ENCODE measurements at places on chromosomes 6 and 20.

- DNase-seq: no peak
Measured at GRCh38 chr6:3624250-3625136, 127.0 kb downstream of the PXDC1 start.

GRCh38 chr20:34579191-34579978 is 20.9 kb downstream of the MAP1LC3A start:
- peak; percentile 84 for DNase-seq

- no peak for DNase-seq
Measured at GRCh38 chr6:36063318-36064060, 35.9 kb downstream of the MAPK14 start.

DNA sequence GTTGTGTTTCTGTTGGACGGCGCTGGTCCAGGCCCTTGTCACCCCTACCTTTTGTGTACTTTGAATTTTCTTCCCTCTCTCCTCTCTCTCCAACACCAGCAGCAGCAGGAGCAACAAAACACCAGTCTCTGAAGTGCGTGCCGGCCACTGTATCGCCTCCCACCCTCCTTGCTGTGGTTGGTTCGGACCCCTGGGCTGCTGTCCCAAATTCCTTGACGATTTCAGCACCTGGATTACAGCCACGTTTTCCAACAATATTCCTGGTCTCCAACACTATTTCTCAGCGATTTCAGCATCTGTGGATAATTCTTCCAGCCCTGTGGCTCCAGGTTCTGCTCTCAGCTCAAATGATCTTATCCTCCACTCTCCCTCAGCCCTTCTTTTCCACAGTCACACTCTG is 11.8 kb downstream of the MAS1 start:
- DNase-seq: no peak

GRCh38 chr20:15772826-15773225 is 800.4 kb downstream of the KIF16B start:
- no peak for DNase-seq

DNA sequence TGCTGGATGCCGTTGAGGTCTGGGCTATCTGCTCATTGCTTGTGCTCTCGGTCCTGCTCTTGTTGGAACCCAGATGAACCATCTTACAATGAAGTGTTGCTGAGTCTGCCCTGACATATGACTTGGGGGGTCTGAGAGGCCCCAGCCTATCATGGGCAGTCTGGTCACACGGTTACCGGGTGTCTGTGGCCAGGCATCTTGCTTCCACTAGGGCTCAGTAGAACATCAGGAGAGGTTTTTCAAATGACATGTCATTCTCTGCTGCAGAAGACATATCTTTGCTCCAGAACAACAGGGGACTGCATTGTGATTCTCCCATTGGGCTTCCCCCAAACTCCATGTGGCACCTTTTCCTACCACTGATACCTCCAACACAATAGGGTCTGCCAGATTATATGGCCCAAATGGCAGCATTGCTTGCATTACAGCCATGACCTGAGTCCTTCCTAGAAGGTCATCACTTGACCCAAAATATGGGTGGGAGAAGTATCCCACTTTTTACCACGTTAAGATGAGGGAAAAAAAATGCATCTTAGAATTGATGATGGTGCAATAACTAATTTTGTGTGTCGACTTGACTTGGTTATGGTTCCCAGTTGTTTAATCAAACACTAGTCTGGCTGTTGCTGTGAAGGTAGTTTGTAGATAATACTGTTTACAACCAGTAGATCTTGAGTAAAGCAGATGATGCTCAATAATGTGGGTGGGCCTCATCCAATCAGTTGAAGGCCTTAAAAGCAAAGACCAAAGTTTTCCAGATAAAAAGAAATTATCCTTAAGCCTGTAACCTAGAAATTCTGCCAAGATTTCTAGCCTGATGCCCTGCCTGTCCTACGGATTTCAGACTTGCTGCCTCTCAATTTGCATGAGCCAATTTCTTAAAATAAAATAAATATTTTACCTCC is 241.0 kb downstream of the QKI start:
- DNase-seq: no peak

DNA sequence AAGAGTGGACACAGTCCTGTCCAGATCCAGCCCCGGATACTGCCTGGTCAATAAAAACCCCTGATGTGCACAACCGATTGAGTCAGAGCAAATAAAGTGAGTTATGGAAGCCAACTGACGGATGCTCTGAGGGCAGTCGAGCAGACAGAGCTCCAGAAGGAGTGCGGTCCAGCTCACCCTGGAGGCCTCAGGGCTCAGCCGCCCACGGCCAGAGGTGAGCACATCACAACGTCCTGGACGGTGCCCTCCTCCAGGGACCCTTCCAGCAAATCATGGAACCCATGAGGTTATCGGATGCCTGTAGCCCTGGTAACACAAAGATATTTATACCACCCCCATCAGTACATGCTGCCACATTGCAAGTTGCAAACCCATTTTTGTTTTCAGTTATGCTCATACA is 44.0 kb upstream of the SMOC2 start:
- no peak for DNase-seq

GRCh38 chr6:152404086-152404857 is 232.9 kb downstream of the SYNE1 start:
- DNase-seq: no peak

DNA sequence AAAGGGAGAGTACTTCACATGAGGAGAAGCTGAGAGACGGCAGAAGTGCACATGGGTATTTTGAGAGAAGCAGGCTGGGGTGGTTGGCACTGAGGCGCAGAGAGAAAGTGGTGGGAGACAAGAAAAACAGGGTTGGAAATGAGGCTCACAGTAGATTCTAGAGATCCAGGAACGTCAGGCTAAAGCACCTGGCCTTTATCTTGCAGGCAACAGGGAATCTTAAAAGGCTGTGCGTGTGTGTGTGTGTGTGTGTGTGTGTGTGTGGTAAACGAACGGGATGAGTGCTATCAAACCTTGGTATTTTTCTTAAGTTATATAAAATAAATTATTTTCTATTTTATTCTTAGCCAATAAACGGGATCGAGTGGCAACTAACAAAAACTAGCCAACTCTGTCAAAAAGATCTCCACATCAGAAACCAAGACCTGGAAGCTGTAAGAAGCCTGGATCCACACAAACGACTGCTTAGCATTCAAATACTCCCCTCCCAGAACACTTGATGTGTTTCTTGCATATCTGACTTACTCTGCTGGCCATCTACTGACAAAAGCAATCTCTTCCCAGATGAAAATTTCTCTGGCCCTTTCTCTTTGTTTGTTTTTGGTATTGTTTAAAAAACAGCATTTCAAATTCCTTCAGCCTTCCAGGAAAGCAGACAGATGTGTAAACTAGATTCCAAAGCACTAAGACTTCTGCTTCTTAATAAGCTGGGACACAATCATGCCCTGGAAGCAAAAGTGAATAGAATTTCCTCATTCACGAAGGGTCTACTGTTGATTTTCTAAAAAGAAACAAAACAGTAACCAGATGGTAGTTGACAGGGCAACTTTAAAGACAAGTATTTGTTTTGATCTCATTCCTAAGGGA is 44.8 kb upstream of the FABP7 start:
- no peak for DNase-seq

GRCh38 chr6:62971976-62972658 is 239.2 kb upstream of the FKBP1C start:
- no peak for DNase-seq

- DNase-seq: no peak
Measured at GRCh38 chr6:166782520-166782919, 155.5 kb upstream of the RPS6KA2 start.

DNA sequence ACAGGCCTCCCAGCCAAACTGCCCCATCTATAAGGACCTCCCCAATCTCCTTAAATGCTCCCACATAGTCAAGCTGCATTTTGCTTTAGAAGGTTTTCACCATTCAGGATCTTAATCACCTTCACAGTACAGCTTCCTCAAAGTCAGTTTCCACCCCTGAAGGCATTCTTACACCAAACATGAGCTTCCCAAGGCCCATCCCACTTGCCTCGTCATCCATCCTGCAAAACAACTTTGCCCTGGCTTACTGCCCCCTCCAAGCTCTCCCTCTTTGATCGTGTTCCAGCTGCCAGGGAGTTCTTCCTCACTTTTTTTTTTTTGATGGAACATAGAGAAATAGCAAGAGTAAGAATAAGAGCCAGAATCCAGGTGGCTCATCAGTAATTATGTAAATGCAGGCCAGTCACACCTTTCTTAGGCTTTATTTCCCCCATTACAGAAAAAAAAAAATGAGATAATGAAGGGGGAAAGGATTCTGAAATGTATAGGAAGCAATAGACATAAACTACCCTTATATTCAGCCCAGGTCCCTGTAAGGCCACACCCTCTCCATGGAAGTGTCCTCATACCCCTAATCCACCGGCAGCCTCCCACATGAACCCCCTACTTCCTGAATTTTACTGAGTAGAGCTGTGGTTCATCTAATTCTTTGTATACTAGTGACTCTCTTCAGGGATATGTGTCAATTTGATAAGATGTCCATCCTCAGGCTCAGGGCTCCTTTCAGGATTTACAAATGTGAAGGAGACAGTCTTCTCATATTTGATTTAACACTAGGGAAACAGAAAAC is 12.7 kb downstream of the TRIM27 start:
- DNase-seq: no peak

GRCh38 chr6:15876406-15876805 is 213.6 kb upstream of the DTNBP1 start:
- DNase-seq: no peak

GRCh38 chr6:108914235-108915022 is 66.2 kb downstream of the ARMC2 start:
- DNase-seq: no peak

- DNase-seq: no peak
Measured at GRCh38 chr6:2476376-2476775, 231.0 kb upstream of the GMDS start.

- DNase-seq: no peak
Measured at GRCh38 chr6:155341130-155341828, 27.0 kb upstream of the TFB1M start.

GRCh38 chr6:115882174-115882573 is 178.5 kb downstream of the FRK start:
- DNase-seq: no peak

GRCh38 chr20:20430066-20430465 is 62.2 kb downstream of the INSM1 start:
- no peak for DNase-seq

- no peak for DNase-seq
Measured at GRCh38 chr6:75892384-75892783, 143.3 kb downstream of the MYO6 start.

GRCh38 chr6:11237428-11237827 is 5.0 kb upstream of the NEDD9 start:
- DNase-seq: no peak

DNA sequence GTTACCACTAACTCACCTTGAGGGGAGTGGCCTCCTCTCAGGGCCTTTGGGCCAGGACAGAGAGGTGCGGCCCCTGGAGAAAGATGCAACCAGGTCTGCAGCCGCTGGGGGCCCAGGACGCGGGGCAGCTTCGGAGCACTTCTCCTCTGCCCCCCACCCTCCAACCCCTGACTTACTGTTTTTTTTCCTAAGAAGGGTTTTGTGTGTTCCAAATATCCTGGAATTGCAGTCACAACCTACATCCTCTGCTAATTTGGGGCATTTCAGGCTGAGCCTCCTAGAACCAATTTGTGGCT is 1.7 kb downstream of the LINC00237 start:
- DNase-seq: no peak

DNA sequence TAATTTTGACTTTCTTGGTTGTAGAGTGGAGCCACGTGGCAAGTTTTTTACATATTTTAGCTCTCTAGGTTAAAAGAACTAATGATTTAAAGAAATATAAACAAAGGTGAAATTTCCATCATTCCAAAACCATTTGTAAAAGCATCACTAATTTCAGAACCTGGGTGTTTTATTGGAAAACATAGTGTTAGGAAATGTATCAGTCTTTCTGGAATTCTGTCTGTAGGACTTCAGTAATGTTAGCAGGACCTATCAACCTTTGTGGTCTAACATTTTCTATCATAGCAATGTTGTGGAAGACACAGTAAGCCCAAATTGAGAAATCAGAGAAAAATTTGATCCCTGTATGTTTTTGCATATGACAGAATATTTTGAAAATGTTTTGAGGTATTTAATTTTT is 28.3 kb downstream of the L3MBTL3 start:
- no peak for DNase-seq

DNA sequence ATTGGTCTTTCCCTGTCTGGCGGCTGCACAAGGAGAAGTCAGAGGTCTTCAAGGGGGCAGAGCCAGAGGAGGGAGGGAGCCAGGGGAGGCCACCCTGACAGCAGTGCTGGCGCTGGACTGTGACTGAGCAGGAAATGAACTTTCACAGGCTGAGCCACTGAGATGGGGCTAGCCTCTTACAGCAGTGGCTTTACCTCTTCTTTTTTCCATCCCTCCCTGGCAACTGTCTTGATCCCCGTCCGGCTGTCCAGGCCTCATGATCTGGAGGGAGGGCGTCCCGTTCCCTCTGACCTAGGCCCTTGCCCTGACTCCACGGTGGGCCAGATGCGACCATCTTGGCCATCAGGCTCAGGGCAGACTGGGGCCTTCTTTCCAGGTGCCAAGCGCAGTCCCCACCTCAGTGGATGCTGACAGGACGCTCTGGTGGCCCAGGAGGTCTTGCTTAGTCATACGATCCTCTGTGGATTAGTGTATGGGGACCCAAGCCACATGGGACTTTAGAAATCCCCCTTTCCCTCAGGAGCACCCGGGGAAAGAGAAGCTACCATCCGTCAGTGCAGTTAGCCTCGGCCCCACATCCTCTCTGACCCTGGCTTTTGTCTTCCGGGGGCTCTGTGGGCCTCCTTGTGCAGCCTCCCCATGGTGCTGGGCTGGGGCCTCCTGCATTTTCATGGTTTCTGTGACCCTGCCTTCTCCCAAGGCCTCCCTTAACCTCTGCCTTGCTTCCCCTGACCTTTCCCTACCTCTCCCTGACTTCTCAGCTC is 57.4 kb upstream of the CCDC167 start:
- DNase-seq: no peak

- DNase-seq: no peak
Measured at GRCh38 chr6:153814136-153814535, 224.9 kb upstream of the OPRM1 start.

- DNase-seq: peak; percentile 44
Measured at GRCh38 chr20:44909872-44910689, at the start of gene PABPC1L. TSS of gene PABPC1L (plus strand) at chr20:44910060. CDS start at chr20:44910144, 84 bp downstream.

DNA sequence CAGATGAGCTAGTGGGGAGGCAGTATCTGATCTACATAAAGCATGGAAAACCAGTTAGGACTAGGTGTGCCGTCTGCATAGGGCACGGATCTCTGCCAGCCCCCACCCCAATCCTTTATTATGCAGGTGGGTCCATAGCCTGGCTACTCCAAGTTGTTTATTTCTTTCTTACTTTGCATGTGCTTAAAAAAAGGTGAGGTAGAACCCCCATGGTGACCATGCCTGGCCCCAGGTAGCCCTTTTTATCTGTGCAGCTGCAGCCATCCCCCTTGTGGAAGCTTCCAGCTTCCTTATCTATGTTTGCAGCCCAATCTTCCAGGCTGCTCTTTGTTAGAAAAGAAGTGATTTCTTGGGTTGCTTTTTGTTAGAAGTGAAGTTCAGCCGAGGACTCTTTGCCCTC is 9.0 kb upstream of the TREM2 start:
- no peak for DNase-seq

All from posterior cingulate gyrus (tissue), 11 donors.